LHCN-M2 (cell line): ENCODE measurements at places on chromosomes 1 and 21. TPM values are rescaled to one million over a fixed set of nuclear protein-coding genes. Genes with fewer than 3 reads are reported as not detected.

Gene LMX1A
- total RNA-seq = not detected in 2 replicates

Gene APOBEC4
- total RNA-seq = not detected in 2 replicates

Gene MSH4
- total RNA-seq = not detected in 2 replicates

Gene CYP4A11
- total RNA-seq = not detected in 2 replicates

Gene SUSD4
- total RNA-seq = 0.92 and 3.8 TPM in 2 replicates

Gene GPA33
- total RNA-seq = not detected in 2 replicates

Gene S100A13
- total RNA-seq = 177 and 277 TPM in 2 replicates

Gene GUCA2A
- not detected in 2 replicates for total RNA-seq

Gene PRAMEF10
- total RNA-seq = not detected in 2 replicates

Gene C2CD4D
- total RNA-seq = not detected in 2 replicates

Gene RIMS3
- total RNA-seq = 0.11 and 0.19 TPM in 2 replicates

Gene NDUFS5
- total RNA-seq = 124 and 236 TPM in 2 replicates

Gene SERPINC1
- total RNA-seq = not detected in 2 replicates

Gene TINAGL1
- 0.19 TPM in 1 of 2 replicates, not detected in the other for total RNA-seq

Gene CLCNKA
- not detected in 2 replicates for total RNA-seq

Gene ADAMTSL4
- 2.8 and 3.1 TPM in 2 replicates for total RNA-seq

Gene RGS13
- total RNA-seq = not detected in 2 replicates

Gene SDHB
- 157 and 196 TPM in 2 replicates for total RNA-seq

Gene SIKE1
- 31.0 and 34.4 TPM in 2 replicates for total RNA-seq

Gene TMCC2
- 2.8 and 3.3 TPM in 2 replicates for total RNA-seq

Gene JAK1
- total RNA-seq = 64.8 and 67.6 TPM in 2 replicates

Gene CROCC
- total RNA-seq = 9.4 and 12.3 TPM in 2 replicates

Gene LRRN2
- not detected in 2 replicates for total RNA-seq

Gene KRTAP12-2
- not detected in 2 replicates for total RNA-seq

Gene FCRLA
- total RNA-seq = 0.51 TPM in 1 of 2 replicates, not detected in the other

Gene KRTAP23-1
- not detected in 2 replicates for total RNA-seq

Gene IQGAP3
- 45.6 and 48.0 TPM in 2 replicates for total RNA-seq
